Inflammatory macrophage treated with lipopolysaccharide for 1 hour (primary cell): ENCODE measurements at places on chromosomes 6 and 20.

DNA sequence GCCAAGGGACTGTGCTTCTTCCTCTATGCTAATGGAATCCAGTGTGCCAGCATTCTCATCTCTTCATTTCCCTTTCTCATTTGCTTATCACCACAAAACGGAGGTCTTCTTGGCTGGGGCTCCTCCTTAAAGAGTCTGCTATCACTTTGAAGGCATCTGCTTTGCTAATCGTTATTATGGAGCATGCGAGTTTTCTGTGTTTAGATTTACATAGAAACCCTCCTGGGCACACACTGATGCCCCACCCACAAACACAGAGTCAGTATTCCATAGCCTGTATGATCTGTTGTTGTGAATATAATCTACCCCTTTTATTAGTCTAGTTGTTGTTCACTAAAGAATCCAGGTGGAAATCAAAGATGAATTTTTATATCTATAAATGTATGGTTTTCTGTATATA is 83.4 kb upstream of the XRN2 start:
- no peak for DNase-seq

DNA sequence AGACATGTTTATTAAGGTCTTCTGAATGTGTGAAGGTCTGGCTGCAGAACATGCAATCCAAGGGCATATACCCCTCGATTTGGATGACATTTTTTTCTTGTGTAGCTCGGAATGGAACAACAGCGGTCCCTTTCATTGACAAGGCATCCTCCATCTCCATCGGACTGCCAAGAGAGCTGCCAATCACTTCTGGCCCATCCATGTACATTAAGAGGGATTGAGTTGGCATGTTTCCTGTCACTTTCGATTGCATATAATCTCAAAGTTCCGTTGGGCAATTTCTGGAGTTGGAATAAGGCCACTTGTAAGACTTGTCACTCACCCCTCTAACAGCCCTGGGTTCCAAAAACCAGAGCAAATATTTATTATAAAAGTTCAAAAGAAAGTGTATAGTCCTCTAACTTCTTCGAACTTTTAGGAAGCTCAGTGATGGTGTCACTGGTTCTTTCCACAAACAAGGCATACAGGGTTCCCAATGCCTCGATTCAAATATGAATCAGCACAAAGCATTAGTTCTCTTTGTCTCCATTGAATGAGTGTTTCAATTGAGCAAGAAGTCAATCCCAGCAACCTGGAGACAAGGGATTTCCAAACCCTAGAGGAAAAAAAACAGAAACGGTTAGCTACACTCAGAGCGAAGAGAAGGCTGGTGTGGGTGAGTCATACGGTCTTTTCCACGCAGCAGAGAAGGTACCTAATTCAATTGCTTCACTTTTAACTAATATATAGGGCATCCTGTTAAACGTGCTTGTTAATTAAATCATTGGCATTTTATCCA is 10.9 kb downstream of the ZNF217 start:
- DNase-seq, result peak; percentile 92

- DNase-seq, result no peak
Observed at GRCh38 chr6:14130435-14131075, 13.0 kb downstream of the CD83 start.

- no peak for DNase-seq
Observed at GRCh38 chr6:57135885-57136284, 36.2 kb upstream of the BAG2 start.

- DNase-seq, result peak; percentile 75
Observed at GRCh38 chr20:45445805-45446562, 23.6 kb upstream of the WFDC2 start.
